ENCODE measurements at places on chromosomes 16 and 17.
A peak's percentile ranks its signal among the peaks of the same experiment; 100 is the strongest.

DNA sequence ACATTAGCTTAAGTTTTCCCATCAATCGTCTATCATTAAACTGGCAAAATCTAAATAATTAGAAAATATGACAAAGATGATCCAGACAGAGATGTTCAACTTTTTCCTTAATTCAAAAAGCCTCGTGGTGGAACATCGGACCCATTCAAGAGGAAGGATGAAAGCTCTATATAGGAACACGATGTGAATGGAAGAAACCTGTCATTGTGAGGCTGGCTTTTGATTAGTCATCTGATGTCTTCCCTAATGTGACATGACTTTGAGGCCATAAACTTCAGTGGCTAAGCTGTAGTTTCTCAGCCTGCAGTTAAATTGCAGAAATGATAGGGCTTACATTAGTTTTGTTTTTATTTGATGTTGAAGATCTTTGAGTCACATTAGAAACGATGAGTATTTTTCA, 1.0 kb downstream of the AMZ2 start:
- no peak for DNase-seq

DNA sequence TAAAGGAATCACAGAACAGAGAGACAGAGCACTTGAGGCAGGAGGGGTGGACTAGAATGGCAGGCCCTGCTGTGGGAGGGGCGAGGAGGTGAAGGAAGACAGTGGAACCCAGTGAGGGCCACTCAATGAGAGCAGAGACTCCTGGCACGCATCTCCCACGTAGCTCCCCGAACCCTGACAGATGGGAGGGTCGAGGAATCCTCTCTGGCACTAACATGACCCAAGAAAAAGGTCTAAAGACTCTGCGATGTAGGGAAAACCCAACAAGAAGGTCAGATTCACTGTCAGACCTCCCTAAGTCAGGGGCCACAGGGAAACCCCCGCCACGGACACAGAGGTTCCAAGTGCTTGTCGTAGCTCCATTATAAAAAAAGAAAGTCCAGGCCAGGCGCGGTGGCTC, 15.0 kb downstream of the ZDHHC7 start:
- DNase-seq: no peak

- no peak for DNase-seq
Observed at GRCh38 chr16:8963010-8963820, 491 bp downstream of the USP7 start.

GRCh38 chr16:84819644-84820304, at the start of gene CRISPLD2:
Gene CRISPLD2 (plus strand): TSS chr16:84819985. CDS start chr16:84838496, 18,511 bp downstream.
- DNase-seq: peak; percentile 87

- no peak for DNase-seq
Observed at GRCh38 chr16:23651943-23652468, 10.7 kb downstream of the DCTN5 start.

DNA sequence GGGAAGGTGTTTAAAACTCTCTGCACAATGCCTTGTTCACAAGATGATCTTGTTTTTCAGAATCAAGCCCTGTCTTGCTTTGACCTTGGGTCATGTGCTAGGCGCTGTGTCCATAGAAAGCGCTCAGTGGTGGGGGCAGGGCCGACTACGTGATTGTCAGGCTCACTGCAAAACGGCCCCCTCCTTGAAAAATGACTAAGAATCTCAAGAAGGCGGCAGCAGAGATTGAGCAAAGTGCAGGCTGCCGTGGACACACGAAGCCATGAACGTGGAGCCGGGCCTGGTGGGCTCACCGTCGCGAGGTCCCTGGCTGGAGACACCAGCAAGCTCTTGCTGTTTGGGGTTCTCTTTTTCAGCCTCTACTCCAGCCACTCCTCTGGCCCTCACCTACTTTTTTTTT, 10.2 kb downstream of the ATP2C2 start:
- DNase-seq: no peak

DNA sequence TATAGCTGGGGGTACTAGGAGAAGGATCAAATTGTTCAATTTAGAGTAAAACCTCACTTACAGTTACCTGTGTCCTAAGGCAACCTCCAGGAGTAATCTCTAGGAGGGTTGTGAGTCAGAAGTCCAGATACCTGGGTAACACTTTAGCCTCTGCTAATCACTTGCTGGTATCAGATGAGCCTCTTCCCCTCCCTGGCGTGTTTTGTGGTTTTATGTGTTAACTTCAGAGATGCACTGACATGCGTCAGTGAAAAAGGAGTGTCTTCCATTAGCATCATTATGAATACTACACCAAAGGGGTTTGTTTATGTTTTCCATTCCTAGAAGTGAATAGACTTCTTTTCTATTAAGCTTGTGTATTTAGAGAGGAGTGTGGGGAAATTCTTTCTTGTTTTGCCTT, 208.2 kb downstream of the FTO start:
- no peak for DNase-seq

DNA sequence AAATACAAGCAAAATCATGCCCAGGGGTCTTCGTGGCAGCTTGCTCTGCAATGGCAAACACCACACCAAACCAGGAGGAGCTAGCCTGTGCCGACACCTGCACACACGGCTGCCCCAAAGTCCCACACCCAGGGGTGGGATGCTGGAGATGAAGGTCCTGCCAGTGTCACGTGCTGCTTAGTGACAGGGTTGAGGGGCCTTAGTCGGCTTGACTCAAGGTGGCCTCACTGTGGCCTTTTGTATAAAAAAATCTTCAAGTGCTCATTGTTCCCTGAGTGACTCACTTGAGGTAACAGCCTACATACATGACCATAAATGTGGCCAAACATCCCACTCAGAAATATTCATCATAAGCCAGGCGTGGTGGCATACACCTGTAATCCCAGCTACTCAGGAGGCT, 7.3 kb downstream of the TRIM65 start:
- no peak for DNase-seq

DNA sequence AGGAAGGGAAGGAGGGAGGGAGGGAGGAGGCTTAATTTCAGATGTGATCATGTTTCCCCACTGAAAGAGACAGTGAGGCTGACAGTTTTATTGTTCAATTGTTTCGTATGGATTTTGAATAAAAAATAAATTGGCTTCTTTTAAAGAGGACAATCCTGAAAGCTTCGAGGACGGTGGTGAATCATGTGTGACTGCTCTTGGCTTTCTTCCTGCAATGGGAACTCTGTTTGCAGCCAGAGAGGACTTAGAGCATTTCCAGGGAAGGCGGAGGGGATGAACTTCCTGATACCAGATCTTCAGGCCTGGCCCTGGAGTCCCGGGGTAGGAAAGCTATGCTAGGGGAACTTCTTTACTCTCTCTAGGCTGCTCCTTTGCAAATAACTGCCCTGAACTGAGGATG, 72.8 kb upstream of the C16orf82 start:
- no peak for DNase-seq

GRCh38 chr17:32283745-32284201, 18.1 kb downstream of the RHBDL3 start:
- DNase-seq: no peak

DNA sequence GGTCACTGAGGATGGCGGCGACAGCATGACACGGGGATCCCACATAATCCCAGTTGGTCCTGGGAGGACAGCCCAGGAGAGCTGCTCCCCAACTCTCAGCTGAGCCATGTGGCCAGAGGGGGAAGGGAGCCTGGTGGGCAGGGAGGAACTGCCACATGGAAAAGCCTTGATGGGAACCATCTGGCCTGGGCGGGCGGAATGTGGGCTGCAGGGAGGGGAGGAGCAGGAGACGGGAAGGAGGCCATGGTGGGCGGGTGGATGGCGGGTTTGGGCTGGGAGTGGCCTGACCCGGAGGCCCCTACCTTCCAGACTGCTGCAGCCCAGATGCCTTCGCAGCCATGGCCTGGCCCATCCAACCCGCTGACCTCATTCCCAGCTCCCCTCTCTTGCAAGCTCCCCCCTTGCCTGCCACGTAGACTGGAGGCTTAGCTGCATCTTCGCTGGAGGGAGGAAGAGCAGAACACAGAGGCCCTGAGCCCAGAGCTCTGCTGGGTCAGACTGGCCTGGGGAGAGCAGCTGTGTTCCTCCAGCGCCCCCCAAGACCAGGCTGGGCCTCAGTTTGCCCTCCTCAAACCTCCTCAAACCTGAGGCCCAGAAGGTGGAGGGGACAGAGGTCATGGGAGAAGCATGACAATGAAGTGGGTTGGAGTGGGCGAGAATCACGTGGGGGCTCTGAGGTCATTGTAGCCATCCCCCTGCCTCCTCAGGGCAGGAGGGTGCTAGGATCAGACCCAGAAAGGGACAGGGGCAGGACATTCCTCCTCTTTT, 8.2 kb upstream of the COL1A1 start:
- DNase-seq: no peak

- DNase-seq: no peak
Observed at GRCh38 chr17:78400581-78401240, 22.3 kb downstream of the PGS1 start.
